Activated CD8-positive, alpha-beta memory T cell treated with anti-CD3 and anti-CD28 coated beads for 4 hours (primary cell): ENCODE measurements at places on chromosomes 16 and 17.

DNA sequence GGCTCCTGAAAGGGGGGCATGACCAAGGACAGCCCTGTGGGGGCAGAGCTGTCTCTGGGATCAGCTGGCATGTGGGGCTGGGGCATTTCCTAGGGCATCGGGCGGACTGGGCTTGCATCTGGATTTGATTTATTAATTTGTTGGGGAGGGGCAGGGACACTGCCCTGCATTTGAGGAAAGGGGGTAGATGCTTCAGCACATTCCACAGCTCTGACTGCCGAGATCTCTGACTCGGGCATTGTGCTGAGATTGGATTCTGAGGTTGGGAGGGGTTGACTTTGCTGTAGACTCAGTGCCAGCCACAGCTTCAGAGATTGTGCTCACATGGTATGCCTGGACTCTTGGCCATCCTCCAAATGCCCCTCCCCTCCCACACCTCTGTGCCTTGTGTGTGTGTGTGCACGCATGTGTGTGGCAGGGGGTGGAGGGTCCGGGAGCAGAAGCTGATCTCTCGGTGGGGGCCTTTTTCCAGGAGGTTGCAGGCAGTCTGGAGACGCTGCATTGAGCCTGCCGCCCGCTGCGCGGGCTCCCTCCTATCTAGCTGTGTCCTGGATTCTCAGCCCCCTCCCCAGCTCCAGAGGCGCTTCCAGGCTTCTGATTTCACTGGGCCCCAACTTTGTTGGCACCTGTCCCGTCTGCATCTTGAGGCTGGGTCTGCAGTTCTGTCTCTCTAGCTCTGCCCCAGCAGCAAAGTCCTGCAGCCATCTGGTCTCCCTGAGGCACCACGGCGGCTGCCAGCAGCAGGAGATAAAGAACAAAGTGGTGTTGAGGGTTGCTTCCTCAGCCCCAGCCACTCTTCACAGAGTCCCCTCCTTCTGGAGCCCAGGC lies 14.9 kb downstream of the IGFBP4 start:
- DNase-seq = no peak

- no peak for DNase-seq
Observed at GRCh38 chr17:4204190-4204589, 59.6 kb downstream of the ANKFY1 start.

- no peak for DNase-seq
Observed at GRCh38 chr16:81928271-81928918, 82.9 kb downstream of the SDR42E1 start.

DNA sequence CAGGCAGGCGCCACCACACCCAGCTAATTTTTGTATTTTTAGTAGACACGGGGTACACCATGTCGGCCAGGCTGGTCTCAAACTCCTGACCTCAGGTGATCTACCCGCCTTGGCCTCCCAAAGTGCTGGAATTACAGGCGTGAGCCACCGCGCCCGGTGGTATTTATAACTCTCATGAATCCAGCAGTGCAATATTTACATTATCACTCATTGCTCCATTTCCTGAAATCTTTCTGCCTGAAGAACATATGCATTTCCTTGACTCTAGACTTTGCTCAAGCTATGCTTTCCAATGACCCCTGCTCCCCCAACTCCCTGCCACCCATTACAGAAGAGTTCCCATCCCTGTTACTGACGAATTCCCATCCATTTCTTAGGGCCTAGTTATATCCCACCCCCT lies 19.7 kb upstream of the NDUFAB1 start:
- no peak for DNase-seq

GRCh38 chr16:58038219-58038641 lies 12.7 kb downstream of the MMP15 start:
- no peak for DNase-seq

DNA sequence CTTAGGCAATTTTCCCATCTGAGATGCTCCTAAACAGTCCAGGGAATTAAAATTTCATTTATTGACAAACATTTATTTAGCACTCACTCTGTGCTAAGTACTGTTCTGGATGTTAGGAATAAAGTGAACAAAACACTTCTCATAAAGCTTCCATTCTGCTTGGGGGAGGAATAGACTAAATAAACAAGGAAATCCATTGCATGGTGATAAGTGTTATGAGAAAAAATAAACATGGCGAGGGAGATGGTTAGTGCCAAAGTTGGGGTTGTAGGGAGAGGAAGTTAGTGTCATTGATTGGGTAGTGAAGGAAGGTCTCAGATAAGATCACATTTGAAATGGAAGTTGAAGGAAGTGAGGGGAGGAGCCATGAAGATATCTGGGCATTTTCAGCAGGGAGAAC lies 72.2 kb upstream of the CES5A start:
- no peak for DNase-seq

- DNase-seq = no peak
Observed at GRCh38 chr17:7229504-7229903, 4.8 kb downstream of the DVL2 start.

DNA sequence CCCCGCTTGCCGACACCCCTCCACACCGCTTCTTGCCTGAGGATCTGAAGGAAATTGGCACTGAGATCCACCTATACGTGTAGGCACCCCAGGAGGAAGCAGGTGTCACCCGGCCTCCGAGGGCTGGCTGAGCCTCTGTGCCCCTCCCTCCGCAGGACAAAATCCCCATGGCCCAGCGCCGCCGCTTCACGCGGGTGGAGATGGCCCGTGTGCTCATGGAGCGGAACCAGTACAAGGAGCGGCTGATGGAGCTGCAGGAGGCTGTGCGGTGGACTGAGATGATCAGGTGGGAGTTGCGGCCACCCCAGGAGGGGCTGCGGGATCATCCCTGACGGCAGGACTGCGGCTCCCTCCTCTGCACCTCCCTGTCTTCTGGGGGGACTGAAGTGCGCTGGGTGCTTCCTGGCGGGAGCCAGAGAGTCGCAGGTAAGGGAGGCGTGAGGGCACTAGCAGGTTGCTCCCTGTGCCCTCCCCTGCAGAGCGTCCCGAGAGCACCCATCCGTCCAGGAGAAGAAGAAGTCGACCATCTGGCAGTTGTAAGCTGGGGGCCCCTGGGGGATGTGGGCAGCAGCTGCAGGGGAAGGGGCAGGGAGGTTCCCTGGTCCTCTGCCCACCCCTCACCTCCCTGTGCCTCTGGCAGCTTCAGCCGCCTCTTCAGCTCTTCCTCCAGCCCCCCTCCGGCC lies 9.0 kb downstream of the NME3 start:
- DNase-seq = no peak

GRCh38 chr17:6160911-6161855 lies 91.0 kb downstream of the WSCD1 start:
- DNase-seq = no peak

- no peak for DNase-seq
Observed at GRCh38 chr16:53973021-53973420, 269.1 kb downstream of the FTO start.

DNA sequence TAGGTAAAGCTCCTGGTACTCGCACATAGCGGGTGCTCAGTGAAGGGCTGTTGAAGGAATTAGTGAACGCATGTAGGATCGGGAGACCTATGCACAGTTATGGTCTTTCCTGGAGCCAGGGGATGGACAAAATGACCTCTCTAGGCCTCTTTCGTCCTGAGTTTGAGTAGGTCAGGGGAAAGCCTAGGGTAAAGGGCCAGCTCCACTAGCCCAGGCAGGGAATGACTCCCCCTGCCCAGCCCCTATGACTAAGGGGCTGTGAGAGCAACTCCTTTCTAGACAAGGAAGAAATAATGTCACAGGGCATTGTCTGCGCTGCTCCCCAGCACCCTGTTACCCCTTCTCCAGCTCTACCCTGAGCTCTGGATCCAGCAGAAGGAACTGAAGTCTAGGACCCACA lies 24.6 kb upstream of the FMNL1 start:
- no peak for DNase-seq

- no peak for DNase-seq
Observed at GRCh38 chr16:67000384-67001351, 12.3 kb downstream of the CES4A start.

DNA sequence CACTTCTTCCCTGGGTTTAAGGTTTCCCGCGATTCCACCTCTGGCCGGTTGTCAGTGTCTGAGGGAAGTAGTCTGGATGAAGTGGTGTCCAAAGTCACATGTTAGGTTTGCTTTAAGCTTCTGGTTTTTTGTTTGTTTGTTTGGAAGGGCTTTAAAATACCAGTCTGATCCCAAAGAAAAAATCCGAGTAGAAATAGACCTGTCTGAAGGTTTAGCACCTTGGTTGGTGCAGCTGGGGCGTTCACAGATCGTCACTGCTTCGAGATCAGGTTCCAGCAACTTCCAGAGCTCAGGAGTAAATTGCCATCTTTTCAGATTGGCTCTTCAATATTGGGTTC lies 567 bp downstream of the TMEM97 start:
- DNase-seq = no peak

DNA sequence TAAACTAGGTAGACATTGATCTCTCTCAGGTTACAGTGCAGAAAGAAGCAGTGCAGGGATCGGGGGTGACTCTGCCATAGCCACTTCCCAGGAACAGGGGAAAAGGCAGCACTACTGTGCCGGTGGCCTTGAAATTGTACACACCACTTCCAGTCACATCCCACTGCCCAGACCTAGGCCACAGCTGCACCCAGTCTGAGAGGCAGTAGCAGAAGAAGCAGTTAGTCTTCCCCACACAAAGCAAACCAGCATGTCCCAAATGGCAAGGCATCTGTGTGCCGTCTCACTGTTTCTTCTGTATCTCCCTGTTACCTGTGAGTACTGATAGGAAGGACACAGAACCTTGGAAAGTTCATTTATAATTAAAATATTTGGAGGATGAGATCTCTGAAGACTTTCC lies 47.0 kb downstream of the TMC6 start:
- no peak for DNase-seq

DNA sequence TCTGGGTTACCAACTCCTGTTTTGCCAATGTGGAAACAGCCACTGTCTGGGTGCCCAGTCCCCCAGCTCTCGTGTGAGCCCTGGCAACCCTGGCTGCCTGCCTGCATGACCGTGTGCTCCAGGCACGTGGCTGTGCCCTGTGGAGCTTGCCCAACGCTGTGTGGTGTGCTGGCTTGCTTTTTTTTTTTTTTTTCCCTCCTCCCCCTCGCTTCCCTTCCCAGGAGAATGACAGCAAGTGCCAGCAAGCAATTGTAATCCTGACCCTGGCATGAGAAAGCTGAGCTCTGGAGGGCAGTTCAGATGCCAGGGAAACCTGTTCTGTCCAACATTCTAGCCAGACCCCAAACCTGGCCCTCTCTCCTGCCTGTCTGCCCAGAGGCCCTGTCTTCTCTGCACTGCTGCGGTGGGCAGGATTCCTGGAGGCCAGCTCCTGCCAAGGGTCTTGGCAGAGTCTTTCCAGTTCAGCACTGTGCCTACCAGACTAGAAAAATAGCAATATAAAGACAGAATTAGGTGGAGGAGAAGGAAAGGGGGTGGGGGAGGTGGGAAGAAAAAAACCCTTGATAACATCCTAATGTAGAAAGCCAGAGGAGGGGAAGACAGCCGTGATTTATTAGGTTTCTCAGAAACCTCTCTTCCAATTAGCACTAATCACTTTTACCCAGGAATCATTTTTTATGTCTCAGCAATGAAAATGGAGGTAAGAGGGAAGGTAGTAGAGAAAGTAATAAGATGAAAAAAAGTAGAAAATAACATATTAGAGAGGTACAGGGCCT lies 9.0 kb downstream of the HLF start:
- no peak for DNase-seq

DNA sequence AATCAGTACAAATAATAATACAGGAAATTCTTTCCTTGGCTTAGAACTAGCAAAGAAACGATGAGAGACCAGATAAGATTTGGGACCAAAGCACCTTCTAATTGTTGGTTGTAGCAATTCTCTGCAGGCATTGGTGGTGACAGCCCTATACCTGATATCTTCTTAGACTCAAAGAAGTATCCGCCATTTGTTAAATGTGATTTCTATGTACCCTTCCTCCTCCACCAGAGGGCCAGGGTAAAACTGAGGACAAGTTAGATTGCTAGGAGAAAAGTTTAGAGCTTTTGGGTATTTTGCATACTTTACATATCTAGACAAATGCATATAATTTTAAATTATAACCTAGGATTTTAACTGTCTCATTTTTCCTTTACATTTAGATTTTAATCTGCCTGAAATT lies 304.3 kb downstream of the HS3ST4 start:
- DNase-seq = no peak

- no peak for DNase-seq
Observed at GRCh38 chr16:7315813-7316212, 16.8 kb upstream of the RBFOX1 start.

DNA sequence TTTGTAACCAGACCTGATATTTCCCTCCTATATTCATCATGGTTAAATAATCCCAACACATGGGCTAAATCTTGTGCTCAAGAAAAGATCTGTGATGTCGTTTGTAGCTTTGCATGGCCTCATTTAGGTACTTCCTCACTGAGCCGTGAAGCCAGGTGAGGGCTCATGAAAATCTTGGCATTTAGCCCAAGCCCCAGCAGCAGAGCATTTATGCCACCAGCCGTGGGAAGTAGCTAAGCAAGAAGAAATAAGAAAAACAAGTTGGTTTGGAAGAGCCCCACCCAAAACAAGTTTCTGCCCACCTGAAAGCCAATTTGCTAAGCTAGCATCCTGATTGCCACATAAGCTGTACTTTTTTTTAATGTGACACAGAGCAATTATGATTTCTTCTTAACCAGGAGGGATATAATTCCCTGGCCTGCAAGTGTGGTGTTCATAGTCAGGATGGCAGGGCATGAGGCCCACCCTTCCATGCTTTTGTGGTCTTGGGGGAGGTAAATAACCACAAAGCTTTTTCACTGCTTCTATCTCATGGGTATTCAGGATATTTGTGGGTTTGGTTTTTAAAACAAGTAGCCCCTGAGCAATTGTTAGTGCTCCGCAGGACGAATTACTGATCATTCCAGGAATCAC lies 10.5 kb downstream of the TMIGD1 start:
- DNase-seq = no peak

DNA sequence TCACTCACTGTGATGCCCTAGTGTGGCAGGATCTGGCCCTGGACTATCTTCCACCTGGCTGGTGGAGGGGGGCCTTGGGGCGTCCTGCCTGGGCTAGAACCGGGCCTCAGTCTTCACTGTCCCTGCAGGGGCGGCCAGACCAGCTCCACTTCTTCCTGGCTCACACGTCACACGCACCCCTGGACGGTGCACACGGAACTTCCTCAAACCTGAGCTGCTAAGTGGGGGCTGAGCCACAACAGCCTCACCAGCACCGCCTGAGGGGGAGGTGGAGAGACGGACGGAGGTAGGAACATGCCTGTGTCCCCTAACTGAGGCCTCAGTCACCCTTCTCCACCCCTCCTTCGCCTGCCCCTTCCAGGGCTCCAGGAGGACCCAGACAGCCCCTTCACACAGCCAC lies 36.6 kb downstream of the TIMM22 start:
- DNase-seq = no peak

- DNase-seq = no peak
Observed at GRCh38 chr17:78458736-78459335, 80.4 kb downstream of the PGS1 start.

- no peak for DNase-seq
Observed at GRCh38 chr17:41500131-41500911, 5.1 kb downstream of the KRT13 start.

DNA sequence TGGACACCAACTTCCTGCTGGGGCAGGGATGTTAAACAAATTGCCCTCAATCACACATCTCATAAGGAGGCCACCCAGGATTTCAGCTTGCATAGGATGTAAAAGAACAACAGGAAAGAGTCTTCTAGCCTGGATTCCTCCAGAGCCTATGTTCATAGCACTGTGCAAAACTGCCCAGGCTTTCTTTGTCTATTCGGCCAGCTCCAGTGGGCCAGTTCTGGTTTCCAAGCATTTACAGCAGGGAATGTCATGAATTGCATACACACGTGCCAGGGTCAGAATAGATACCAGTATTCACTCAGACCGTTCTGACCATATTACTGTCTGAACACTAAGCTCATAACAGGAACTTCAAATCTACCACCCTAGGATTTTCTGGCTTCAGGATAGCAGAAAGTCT lies 273.2 kb downstream of the CDH8 start:
- DNase-seq = no peak

GRCh38 chr16:29714396-29714795 lies 31.4 kb downstream of the C16orf54 start:
- no peak for DNase-seq
